Pancreas (tissue), 10 donors: ENCODE measurements at places on chromosomes 2 and 18. TPM values are rescaled to one million over a fixed set of nuclear protein-coding genes. Genes with fewer than 3 reads are reported as not detected.

DNA sequence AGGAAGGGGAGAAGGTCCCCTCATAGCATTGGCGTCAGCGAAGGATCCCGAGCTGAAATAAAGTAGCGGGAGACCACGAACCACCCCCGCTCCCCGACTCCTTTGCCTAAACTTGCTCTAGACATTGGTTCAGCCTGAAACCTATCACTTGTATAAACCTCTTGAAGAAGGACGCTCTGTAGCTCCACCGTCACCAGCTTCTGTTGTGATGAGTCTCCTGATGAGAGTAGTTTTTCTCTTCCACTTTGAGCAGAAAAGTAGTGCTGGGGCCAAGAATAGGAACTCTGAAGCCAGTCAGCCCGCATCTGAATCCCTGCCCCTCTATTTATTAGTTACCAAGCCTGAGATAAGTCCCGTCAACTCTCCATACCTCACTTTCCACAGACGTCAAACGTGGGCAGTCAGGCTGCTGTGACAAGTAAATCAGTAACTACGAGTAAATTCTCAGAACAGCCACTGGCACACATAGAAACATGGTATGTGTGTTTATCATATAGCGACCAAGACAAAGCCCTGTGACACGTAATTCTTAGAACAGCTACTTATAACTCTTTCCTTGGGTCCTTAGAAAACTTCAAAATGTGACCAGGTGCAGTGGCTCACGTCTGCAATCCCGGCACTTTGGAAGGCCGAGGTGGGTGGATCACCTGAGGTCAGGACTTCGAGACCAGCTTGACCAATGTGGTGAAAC, 61.7 kb downstream of the CD226 start:
- no peak overlapping the region for H3K27ac ChIP-seq
- no peak overlapping the region for H3K4me3 ChIP-seq
- H3K36me3 ChIP-seq, result no peaks in the 10 kb centered on the region
- no peak for DNase-seq

GRCh38 chr2:223096235-223096970, 44.4 kb downstream of the KCNE4 start:
- no peak overlapping the region for H3K4me3 ChIP-seq
- no peaks in the 10 kb centered on the region for H3K36me3 ChIP-seq
- H3K27ac ChIP-seq, result no peak overlapping the region
- no peaks in the 10 kb centered on the region for H3K27me3 ChIP-seq
- DNase-seq, result no peak

The FOXD4L1 gene
- 0.08 TPM for total RNA-seq

The PLB1 gene
- 2.4 TPM for total RNA-seq

The CNTNAP5 gene
- total RNA-seq, result 0.43 TPM
